ENCODE measurements at places on chromosomes 5 and 9.

DNA sequence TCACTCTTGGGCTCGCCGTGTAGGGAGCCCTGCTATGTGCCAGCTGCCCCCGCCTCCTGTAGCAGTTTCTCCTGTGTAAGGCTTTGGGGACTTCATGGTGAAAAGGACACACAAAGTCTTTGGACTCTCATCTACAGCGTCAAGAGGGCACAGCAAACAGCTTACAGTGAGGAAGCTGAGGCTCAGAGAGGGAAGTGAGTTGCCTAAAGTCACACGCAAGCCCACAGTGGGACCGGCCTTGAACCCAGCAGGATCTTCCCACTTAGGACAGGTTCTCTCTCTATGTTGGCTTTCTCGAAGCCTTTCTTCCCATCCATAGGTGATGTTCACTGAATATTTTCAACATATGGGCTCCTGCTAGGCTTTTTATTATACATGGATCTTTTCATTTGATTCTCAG is 9.8 kb upstream of the PRRX2 start:
- DNase-seq, result no peak

GRCh38 chr9:124869466-124869985 is 7.6 kb downstream of the ARPC5L start:
- DNase-seq, result no peak

DNA sequence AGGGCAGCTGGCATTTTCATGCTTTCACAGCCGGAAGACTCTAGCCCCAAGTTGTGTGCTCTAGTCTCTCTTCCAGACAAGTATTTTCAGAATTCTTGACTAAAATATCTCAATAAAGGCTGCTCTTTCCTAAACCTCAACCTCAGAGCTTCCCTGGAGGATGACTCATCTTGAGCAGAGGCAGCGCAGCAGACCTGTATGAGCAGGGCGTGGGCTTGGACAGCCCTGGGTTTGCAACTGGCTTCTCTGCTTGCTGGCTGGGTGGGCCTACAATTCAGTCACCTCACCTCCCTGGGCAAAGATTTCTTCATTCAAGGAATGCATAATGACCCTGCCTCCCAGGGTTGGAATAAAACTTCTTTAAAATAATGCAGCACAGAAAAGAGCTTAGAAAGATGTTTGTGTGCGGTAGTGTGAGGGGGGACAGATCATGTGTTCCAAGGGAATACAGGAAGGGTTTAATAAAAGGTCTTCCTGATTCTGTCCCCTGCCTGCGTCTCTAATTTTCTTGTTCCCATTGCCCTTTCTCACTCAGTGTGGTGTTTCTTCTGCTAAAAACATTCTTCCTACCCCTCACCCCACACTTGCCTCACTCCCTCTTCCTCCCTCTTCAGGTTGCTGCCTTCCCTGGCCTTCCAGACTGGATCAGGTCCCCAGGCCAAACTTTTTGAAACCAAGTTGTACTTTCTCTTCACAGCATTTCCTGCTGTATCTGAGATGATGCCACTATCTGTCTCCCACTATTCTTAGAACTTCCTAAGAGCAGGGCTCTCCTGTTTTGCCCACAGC is 39.4 kb upstream of the MAP1B start:
- DNase-seq, result peak; percentile 80

GRCh38 chr5:98705841-98706240 is 67.6 kb upstream of the RGMB start:
- DNase-seq, result no peak
